ENCODE measurements at places on chromosomes 4 and X.

GRCh38 chr4:57131849-57132742, 21.9 kb upstream of the IGFBP7 start:
- no peak for DNase-seq

DNA sequence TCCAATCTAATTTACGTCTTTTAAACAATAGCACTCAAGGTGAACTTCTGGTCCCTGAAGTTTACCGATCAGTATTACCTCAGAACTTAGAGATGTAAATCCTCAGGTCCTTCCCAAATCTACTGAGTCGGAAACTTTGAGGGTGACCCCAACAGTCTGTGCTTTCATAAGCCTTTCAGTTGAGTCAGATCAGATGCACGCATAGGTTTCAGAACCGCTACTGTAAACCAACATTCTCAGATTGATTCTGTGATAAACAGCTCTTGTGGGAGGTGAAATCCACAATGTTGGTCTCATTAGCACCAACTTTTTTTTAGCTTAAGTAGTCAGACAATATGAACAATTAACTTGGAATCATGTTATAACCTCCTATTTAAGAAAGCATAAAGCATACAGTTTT, 86.0 kb downstream of the WWC2 start:
- DNase-seq, result no peak

DNA sequence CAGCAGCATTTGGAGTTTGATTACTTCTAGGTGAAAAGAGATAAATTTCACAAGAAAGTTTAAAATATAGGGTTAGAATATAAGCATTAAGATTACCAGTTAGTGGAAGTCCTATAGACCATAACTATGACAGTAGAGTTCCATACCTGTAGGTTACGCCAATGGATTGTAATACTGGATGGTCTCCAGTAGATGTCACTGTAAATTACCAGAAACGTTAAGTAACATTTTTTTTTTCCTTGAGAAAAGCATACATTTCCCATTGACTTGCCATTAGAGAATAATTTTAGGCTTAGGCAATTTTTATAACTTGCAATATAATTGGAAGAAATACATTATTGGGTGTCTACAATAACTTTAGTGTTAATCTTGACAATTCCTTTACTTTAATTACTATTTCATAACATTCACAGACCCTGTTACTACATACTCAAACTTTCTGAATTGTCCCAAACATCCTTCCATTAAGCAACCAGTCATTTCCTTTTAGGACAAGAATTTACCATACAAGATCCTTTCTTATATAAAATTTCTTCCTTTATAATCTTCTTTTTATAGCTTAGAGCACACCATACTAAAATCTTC, 304.1 kb upstream of the TECRL start:
- peak; percentile 10 for DNase-seq

DNA sequence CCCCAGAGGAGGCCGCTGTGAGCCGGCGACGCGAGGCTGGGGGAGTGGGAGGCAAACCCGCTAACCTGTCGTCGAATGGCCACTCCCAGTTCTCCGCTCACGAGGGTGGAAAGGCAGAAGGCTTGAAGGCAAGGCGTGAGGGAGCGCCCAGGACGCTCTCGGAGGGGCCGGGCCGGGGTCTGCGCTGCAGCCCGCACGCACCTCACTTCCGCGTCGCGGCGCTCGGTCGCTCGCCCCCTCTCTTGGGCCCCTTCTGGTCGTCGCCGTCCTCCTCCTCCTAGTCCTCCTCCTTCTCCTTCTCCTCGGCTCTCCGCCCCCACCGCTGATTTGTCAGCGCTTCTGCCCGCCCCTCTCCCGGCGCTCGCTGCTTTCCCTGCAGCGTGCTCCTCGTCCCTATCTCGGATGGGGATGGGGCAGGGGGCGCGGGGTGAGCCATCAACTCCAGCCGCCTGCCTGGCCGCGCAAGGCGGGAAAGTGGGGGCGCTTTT, at the start of gene SNCA:
SNCA (minus strand) TSS at position 265 of the 488 bp plus-strand sequence. CDS start 1,494 bp downstream, outside the sequence.
- peak; percentile 29 for DNase-seq

DNA sequence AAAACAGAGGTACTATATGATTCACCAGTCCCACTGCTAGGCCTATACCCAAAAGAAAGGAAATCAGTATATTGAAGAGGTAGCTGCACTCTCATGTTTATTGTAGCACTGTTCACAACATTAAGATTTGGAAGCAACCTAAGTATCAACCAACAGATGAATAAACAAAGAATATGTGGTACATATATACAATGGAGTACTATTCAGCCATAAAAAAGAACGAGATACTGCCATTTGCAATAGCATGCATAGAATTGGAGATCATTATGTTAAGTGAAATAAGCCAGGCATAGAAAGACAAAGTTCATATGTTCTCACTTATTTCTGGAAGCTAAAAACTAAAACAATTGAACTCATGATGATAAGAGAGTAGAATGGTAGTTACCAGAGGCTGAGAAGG, 72.6 kb downstream of the FGF16 start:
- DNase-seq, result no peak

Data from EH (cell line).